ENCODE measurements at places on chromosomes 11 and 22.
A peak's percentile ranks its signal among the peaks of the same experiment; 100 is the strongest.

DNA sequence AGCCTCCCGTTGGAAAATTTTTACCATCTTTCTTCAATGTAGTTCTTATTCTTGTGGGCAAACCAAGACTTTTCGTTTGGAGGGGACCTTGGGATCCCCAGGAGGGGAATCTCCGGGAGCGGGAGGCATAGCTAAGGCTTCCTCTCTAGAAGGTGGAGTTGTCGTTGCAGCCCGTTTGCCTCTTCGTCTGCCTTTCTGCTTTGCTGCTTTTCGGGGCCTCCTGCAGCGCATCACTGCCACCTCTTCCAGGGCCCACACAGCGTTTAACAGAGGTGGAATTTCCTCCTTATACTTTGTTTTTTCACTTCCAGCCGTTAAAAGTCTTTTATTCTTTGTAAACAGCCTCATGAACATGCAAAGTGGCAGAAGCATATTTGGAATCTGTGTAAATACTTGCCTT is 3.5 kb upstream of the IFITM3 start:
- DNase-seq: no peak

DNA sequence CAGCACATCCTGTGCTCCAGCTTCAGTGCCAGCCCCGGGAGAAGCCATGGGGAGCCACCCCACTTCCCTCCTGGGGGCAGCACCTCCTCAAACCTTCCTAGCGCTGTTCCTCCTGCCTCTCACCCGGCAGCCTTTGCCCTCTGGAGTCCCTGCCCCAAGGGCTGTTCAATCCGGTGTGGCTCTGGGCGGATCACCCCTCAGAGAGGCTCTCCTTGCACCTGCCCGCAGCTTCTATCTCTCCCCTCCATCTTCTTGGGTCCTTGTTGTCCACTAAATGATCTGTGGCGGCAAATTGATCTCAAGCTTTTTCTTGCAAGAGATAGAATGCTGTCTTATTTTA is 18.1 kb upstream of the CDKN1C start:
- no peak for DNase-seq

GRCh38 chr22:31867386-31868153 is 76.8 kb upstream of the YWHAH start:
- no peak for DNase-seq

GRCh38 chr11:118008271-118008911 is 22.2 kb downstream of the IL10RA start:
- DNase-seq: no peak

- DNase-seq: no peak
Measured at GRCh38 chr11:117735350-117735977, 61.6 kb downstream of the DSCAML1 start.

DNA sequence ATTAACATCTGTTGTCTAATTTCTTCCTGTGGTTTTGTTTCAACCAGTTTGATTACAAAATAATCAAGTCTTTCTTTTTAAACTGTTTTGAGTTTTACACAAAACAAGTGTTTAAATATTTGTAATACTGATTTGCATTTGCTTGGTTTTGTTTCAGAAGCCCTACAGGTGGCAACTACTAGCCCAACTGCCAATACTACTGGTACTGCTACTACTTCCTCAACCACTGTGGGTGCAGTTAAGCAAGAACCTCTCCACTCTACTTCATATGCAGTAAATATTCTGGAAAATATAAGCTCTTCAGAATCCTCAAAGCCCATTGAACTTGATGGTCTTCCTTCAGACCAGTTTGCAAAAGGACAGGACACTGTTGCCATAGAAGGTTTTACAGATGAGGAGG is 61.1 kb downstream of the QSER1 start:
- DNase-seq: no peak

DNA sequence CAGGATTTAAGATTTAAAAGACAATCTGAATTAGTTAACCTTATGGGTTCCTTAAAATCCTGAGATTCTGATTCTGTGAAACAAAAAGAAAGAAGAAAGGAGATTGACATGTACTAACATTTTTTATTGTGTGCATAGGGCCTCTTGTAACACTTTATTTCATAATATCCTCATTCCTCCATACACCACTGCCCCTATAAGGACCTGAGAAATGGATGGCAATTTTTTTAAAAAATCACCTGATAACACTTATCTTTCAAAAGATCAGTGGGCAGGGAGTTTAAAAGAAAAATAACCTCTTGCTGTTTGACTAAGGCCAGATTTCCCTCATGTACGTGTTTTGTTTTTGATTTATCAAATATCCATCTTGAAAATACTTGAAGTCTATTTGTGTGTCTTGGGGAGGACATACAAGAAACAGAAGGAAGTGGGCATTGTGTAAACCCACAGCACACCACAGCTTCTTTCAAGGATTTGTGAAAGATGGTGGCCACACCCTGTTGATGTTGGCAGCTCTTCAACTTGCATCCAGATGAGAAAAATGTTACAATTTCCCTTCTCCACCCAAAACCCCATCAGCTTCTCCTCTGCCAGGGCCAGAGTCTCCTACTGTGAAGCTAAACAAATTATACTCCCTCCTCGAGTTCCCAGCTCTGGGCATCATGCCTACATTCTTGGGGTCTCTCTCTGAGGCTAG is 35.0 kb upstream of the MPEG1 start:
- peak; percentile 63 for DNase-seq

- DNase-seq: no peak
Measured at GRCh38 chr11:63621071-63621470, 6.8 kb upstream of the PLAAT3 start.

GRCh38 chr22:30948930-30949342 is 19.6 kb downstream of the MORC2 start:
- DNase-seq: no peak

GRCh38 chr22:27004434-27004833 is 347.0 kb downstream of the MIAT start:
- no peak for DNase-seq

- DNase-seq: no peak
Measured at GRCh38 chr22:41229730-41230400, 10.9 kb downstream of the CHADL start.

DNA sequence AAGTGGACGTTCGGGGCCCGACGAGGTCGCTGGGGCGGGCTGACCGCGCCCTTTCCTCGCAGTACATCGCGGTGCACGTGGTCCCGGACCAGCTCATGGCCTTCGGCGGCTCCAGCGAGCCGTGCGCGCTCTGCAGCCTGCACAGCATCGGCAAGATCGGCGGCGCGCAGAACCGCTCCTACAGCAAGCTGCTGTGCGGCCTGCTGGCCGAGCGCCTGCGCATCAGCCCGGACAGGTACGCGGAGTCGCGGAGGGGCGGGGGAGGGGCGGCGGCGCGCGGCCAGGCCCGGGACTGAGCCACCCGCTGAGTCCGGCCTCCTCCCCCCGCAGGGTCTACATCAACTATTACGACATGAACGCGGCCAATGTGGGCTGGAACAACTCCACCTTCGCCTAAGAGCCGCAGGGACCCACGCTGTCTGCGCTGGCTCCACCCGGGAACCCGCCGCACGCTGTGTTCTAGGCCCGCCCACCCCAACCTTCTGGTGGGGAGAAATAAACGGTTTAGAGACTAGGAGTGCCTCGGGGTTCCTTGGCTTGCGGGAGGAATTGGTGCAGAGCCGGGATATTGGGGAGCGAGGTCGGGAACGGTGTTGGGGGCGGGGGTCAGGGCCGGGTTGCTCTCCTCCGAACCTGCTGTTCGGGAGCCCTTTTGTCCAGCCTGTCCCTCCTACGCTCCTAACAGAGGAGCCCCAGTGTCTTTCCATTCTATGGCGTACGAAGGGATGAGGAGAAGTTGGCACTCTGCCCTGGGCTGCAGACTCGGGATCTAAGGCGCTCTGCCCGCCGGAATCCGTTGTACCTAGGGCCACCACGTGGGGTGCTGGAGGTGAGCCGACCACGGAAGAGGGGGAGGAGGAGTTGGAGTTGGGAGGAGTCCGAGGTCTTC is 771 bp downstream of the MIF start:
- peak; percentile 85 for DNase-seq

- DNase-seq: peak; percentile 27
Measured at GRCh38 chr11:114399490-114400215, 658 bp downstream of the C11orf71 start.

- no peak for DNase-seq
Measured at GRCh38 chr11:9700105-9700801, 36.4 kb downstream of the SWAP70 start.

- no peak for DNase-seq
Measured at GRCh38 chr11:125290263-125290662, 125.7 kb downstream of the PKNOX2 start.

GRCh38 chr11:19437760-19438159 is 197.0 kb upstream of the E2F8 start:
- DNase-seq: no peak

DNA sequence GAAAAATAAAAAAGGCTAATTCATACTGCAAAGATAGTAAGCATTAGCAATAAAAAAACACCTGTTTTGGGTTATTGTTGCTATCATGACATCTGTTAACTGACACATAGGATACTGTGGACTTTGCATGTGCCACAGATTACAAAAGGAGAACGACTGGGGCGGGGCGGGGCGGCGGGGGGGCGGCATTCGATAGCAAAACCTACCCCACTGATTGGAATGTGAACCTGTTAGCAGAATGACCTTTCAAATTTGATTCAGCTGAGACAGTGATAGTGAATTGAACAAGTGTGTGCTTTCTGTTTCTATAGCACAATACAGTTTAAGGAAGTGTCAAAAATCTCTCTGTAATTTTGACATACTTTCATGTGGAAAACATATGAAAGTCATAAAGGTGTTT is 14.9 kb downstream of the MMP20 start:
- DNase-seq: no peak

- no peak for DNase-seq
Measured at GRCh38 chr11:47566149-47566698, 825 bp downstream of the PTPMT1 start.

- DNase-seq: no peak
Measured at GRCh38 chr11:108947654-108948570, 283.0 kb downstream of the DDX10 start.

DNA sequence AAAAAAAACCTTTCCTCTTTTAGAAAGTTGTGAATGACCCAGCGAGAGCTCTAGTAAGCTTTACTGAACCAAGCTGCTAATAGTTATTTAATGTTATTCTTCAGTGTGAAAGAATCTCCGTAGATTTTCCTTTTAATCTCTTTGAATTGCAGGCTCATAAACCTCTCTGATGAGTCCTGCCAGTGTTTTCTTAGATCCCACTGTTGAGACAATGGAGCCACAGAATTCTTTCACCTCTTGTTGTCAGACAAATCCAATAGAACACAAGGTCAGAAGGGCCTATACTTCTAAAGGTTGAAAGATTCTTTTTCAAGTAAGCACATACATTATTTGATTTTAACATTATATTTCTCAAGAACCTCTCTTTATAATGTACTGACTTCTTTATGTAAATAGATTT is 52.2 kb downstream of the DNAJC24 start:
- no peak for DNase-seq

DNA sequence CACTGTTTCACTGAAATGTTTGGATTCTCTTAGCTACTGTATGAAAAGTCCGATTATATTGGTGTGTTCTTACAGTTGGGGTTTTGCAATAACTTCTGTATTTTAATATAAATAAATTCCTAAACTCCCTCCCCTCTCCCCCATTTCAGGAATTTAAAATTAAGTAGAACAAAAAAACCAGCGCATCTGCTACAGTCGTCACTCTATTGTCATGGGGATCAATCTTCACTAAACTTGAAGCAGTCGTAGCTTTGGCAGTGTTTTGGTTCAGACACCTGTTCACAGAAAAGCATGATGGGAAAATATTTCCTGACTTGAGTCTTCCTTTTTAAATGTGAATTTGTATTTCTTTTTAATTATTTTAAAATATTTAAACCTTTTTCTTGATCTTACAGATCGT is 9.4 kb downstream of the PIWIL3 start:
- DNase-seq: no peak

- DNase-seq: no peak
Measured at GRCh38 chr22:30190574-30190973, 56.0 kb downstream of the LIF start.

DNA sequence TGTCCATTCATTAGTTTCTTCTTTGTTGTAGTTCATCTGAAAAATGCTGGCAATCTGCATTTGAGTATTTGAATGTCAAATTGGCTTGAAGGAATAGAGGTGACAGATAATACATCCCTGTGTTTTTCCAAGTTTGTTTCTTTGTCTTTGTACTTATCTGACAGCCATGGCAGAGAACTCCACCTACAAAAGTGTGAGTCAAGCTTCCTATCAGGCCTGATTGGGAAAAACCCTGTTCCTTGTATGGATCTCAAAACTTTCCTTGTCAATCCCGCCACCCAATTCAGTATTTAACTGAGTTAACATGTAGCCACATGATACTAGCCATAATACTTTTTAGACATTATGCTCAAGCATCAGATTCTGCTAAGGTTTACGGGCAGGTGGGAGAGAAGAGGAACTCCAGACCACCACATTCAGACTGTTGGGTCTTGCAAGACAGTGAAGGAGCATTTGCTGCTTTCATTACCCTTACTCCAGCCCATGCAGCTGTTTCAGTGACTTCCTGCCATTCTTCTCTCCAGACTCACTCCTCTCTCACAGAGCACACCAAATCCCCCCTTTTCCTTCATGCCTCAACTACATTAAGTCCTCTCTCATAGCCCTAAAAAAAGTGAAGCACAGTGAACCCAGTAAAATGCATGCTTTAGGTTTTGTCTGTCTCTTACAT is 65.9 kb downstream of the BLID start:
- no peak for DNase-seq

DNA sequence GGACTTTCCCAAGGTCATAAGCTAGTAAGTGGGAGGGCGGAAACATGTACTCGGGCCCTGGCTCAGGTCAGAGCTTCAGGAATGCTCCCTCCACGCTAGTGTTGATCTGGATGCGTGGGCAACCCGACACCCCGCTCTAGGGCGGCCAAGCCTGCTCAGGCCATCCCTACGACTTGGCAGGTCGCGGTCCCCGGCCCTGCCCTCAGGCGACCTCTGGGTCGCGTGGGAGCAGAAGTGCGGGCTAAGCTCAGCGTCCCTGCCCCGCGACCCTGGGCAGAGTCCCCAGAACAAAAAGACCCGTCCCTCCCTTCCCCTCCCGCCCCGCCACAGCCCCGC is 781 bp upstream of the TEF start:
- DNase-seq: peak; percentile 60

DNA sequence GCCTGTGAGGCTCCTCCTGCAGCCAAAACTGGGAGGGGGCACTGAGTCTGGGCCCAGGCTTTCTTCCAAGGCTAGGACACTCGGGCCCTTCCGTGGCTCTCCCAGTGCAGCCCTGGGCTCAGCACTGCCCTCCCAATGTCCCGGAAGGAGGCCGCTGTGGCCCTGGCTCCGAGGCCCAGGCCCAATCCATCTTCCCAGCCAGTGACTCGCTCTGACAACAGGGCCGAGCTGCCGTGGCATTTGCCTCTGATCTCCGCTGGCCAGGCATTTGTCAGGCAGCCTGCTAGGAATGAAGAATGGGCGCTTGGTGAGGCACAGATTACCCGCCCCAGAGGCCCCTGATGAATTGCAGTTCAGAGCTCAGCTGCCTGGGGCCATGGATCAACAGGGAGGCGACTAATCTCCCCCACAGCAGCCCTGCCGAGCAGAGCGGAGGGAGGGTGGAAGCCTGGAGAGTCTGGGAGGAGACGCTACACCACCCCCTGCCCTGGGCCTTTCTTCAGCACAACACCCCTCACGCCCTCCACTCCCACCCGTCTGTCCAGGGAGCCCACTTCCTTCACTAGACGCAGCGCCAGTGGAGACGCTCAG is 8.3 kb downstream of the FXYD2 start:
- DNase-seq: no peak

All from LoVo (cell line).